ENCODE measurements at places on chromosomes 11 and 22.

DNA sequence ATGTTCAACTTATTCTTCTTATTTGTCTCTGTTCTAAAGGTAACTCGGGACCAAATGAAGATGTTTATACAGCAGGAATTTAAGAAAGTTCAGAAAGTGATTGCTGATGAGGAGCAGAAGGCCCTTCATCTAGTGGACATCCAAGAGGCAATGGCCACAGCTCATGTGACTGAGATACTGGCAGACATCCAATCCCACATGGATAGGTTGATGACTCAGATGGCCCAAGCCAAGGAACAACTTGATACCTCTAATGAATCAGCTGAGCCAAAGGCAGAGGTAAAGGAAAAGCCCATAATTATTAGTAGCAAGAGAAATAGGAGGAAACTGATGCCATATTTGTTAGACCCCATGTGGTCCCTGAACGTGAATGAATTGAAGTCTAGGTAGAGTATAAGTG is 63.3 kb downstream of the TRIM44 start:
- no peak for DNase-seq

GRCh38 chr11:3149852-3150188 is 15.3 kb downstream of the OSBPL5 start:
- no peak for DNase-seq

GRCh38 chr22:44366372-44367300 is 53.9 kb upstream of the SHISAL1 start:
- DNase-seq = no peak

GRCh38 chr11:114441921-114442320 is 2.7 kb downstream of the REXO2 start:
- DNase-seq = no peak

- no peak for DNase-seq
Measured at GRCh38 chr11:32586576-32587190, 3.1 kb downstream of the EIF3M start.

GRCh38 chr11:46249103-46249937 is 28.1 kb upstream of the CREB3L1 start:
- no peak for DNase-seq

- no peak for DNase-seq
Measured at GRCh38 chr22:32448980-32449379, 15.3 kb downstream of the BPIFC start.

GRCh38 chr11:67699521-67699920 is 25.1 kb upstream of the ALDH3B2 start:
- DNase-seq = no peak

- no peak for DNase-seq
Measured at GRCh38 chr11:133386262-133386661, 146.0 kb downstream of the OPCML start.

- DNase-seq = no peak
Measured at GRCh38 chr11:113384551-113384950, 3.0 kb upstream of the ANKK1 start.

Data from cerebellar nuclear complex (tissue), 1 donor.